Urothelium cell line (cell line): ENCODE measurements at places on chromosomes 12 and 14.
A peak's percentile ranks its signal among the peaks of the same experiment; 100 is the strongest.

DNA sequence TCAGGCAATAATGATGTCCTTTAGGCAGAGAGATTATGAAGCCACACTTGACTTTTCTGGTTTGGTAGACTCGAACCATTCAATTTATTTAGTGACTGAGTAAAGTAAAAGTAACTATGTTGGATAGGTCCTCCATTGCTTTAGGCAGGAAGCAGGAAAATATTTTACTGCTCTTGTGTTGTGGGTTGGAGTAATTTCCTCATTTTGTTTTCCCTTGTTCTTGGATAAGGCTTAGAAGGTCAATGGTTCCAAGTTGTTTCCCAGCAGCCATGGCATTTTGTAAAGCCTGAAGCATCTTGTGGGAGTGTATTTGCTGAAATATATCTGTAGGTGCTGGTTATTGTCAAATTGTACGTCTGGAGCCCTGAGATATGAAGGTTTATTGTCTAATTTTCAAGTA, 161.2 kb upstream of the SLC38A2 start:
- DNase-seq, result no peak

GRCh38 chr12:120237360-120238171, 28.0 kb downstream of the PXN start:
- DNase-seq, result peak; percentile 67

DNA sequence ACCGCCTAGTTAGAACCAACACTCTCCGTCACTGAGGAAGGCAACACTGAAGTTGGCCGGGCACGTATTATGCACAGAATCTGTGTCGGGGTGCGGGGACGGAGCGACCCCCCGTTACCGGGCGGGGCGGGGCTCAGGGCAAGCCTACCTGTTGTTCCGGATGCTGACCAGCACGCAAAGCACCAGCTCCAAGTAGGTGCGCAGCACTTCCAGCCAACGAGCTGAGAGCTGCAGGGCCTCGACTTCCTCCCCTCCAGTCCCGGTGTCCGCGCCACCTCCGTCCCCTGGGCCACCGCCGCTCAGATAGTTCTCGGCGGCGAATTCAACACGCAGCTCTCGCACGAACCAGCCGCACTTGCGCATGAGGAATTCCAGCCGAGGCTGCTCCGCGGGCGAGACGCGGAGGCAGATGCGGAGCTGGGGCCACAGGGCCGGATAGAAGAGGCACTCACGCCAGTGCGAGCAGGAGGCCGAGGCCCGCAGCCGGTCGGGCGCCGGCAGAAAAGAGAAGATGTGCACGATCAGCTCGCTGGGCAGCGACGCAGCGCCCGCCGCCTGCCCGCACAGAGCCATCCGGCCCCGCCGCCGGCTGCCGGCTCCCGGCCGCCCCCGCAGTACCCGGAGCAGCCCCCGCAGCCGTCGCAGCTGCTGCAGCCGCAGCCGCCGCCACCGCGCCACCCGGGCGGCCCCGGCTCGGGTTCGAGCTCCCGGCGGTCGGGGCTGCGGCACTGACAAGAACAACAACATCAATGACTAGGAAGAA, 636 bp downstream of the FBXO33 start:
- peak; percentile 17 for DNase-seq

DNA sequence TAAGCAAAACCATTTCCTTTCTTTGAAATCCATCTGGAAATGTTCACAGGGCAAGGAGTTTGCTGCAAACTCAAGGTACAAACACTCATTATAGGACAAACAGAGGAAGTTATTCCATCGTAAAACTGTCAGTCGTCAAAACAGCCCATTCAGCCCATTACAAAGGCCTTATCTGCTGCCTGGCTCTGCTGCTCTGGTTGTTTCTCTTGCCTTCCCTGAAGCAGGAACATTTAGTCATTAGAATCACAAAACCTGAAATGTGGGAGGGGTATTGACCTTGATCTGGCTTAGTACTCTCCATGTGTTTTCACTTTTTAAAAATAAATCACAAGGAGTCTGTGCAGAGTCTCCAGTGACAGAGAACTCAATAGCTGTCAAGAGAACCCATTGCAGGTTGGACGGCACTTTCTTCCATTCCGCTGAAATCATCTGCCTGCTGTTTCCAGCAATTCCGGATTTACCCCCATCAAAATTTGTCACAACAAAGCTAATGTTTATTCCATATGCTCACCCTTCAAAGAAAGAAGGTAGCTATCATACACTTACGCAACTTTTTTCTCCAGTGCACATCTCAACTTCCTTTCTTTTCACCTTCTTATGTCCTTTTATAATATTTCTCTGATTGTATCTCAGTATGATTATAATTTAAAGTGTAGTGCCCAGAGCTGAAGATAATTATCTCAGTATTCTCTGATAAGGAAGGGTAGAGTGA, 24.6 kb upstream of the ITPR2 start:
- no peak for DNase-seq

DNA sequence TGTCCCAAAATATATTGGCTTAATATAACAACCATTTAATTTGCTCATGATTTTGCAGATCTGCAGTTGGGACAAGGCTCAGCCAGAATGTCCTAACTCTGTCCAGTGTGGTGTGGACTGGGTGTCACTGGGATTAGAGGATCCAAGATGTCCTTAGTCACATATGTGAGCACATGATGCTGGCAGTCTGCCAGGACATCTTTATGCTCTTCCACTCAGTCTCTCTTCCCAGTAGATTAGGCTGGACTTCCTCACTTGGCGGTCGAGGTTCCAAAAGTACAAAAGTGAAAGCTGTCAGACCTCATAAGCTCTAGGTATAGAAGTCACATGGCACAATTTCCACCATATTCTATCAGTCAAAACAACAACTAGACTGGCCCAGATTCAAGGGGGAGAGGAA, 167.9 kb upstream of the NTF3 start:
- DNase-seq, result no peak

DNA sequence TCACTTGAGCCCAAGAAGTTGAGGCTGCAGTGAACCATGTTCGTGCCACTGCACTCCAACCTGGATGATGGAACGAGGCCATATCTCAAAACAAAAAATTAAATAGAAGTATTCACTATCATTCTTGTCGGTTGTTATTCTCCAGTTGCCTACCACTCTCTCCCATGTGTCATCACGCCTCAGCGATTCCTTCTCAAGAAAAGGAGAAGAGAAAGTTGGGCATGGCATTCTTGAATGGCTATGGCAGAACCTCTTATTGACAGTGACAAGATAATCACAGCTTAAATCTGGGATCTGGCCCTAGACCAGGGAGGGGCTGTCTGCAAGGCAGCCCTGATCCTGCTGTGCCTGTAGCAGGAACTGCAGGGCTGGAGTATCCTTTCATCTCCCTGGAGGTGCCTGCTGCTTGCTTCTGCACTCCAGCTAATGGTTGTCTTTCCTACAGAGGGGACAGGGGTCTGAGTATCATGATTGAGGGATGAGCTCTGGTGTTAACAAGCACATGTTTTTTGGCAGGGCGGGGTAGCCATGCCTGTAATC, 12.8 kb upstream of the MLEC start:
- no peak for DNase-seq

DNA sequence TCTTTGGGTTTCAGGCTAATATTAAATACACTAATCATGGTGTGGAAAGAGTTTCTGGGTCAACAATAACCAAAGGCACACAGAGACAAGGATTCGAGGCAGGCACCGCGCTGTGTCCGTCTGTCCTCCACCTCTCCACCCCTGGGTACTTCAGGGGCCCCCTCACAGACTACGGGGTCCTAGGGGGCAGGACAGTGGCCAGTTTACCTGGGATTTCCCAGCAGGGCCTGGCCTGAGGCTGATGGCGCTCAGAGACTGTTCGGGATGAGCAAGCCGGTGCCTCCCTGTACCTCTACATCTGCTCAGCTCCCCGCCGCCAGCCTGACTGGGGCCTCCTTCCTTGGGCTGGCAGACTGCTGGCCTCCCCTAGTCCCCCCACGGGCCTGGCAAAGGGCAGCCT, 18.1 kb upstream of the EIF5 start:
- no peak for DNase-seq

DNA sequence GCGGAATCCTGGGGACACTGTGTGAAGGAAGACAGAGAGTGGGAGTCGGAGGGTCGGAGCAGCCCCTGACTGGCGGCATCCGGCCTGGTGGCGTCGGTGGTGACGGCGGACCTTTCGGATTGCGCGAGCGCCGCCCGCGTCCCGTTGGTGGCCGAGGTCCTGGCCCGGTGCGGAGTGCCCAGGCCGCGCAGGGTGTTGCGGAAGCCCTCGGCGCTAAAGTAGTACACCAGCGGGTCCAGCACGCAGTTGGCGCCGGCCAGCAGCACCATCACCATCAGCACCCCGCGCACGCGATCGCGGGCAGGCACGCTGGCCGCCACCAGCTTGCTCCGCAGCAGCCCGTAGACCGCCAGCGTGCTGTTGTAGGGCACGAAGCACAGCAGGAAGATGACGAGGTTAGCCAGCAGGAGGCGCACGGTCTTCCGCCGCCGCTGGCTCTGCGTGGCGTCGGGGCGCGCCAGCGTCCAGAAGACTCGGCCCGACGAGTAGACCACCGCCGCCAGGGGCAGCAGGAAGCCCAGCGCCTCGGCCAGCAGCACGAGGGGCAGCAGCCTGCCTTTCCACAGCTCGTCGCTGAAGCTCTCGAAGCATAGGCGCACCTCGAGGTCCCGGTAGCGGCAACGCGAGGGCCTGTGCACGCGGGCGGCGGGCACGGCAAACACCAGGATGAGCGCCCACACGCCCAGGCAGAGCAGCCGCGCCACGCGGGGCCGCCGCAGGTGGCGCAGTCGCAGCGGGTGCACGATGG, 13.1 kb upstream of the CHD4 start:
- DNase-seq, result no peak

DNA sequence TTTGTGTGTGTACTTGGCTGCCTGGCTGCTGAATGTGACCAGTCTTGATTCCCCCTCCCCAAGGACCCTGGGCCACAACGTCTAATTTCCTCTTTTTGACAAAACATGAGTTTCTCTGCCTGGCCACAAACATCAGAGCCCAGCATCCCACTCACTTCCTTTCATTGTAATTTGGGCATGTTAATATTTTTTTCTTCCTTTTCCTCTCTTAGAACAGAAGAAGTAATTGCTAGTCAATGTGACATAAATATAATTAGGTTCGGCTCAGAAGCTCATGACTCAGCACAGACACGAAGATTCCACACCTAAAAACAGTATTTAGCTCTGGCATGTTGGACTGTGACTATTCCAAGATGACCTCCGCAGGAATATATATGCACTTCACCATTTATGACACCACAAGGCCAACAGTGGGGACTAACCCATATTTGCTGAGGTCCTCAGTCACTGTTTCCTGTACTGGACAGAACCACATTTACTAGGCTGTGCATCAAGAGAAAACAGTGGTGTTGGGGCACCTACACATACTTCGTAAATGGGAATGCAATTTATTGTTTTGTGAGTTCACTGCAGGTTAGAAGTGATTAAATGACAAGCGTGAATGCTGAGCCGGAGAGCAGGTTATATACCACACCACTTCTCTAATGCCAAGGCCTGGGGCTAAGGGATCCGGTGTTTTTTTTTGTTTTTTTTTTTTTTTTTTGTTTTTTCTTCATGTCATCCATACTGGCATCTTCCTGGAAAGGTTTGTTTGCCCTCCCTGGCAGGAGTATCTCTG, 4.2 kb downstream of the GSG1 start:
- DNase-seq, result no peak

DNA sequence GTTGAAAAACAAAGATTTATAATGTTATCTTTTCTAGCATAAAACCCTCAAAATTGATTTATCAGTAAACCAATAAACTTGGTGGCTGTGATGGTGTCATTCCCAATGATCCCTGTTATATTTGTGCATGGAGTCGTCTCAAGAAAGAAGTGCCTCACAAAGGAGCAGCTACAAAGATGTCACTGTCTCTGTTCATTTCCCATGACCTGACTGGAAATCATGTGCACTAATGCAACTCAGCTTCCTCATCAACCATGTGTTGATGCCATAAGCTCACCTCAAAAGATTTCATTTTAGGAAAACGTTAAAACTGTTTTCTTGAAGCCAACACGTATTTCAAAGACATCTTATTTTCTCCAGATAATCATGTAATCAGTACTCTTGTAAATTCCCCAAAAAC, 28.8 kb downstream of the CLEC1A start:
- DNase-seq, result no peak

DNA sequence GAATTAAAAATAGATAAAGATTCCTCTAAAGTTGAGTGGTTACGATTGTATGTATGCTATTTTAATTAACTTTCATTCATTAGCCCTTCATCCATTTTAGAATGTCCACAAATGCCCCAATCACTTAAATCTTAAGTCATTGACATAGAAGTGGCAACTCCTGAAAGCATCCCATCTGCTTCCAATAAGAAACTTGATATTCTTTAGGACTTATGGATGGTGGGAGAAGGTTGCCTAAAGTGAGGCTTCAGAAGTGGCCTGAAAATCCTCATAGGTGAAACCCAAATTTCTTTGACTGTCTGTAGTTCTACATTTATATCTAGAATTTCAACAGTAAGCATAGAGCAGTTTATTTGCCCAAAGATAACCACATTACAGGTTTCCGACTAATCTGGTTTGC, 161.7 kb upstream of the HMGA2 start:
- DNase-seq, result no peak

DNA sequence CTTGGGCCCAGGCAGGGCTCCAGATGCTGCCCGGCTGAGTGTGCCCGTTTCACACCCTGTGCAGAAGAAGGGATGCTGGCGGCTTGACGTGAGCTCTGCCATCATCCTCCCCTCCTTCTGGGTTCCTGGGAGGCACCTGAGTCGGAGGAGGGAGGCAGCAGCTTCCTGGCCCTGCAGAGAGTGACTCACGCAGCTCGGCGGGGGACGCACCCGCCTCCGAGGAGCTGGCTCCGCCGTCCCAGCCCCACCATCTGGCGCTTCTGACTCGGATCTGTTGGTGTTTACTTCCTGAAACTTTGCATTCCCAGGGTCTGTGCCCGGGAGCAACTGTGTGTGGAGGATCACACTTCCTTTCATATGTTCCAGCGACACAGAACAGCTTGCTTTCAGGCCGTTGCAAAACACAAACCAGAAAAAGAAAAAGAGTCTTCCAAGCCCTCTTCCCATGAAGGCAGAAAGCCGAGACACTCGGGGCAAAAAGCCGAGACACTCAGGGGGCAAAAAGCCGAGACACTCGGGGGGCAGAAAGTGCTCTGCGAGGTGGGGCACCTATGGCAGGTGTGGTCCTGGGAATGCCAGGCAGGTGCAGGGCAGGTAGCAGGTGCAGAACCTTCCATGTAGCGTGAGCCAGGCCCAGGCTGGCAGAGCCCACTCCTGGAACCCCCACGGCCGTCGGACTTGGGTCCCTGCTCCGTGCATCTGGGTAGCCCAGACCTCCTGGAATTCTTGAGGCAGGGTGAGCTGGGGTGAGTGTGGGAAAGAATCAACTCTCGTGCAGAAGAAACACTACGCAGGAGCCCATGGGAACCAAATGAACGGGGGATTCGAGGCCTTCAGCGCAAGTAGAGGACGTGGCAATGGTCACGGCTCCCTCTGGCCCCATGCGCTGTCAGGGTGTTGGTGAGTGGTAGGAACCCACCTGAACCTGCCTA, 27.6 kb upstream of the GALNT9 start:
- DNase-seq, result peak; percentile 91

DNA sequence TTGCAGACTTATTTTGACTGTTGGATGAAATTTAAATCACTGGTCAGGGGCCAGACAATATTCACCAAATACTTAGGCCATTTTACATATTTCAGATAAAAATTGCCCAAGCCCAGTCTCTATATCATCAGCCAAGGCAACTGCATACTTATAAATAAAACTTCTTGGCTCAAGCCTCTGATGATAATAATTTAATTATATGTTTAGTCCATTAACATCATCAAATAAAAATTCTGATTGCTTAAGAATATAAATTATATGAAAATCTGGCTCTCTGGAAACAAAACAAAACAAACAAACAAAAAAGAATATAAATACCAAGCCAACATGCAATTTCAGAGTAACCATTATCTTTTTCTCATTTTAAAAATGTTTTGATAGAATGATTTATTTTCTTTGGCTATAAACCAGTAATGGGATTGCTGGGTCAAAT, 165.2 kb downstream of the BTG1 start:
- DNase-seq, result no peak
